A673 (cell line): ENCODE measurements at places on chromosomes 3 and 15. TPM values are rescaled to one million over a fixed set of nuclear protein-coding genes. Genes with fewer than 3 reads are reported as not detected.

Gene SCAP
- 43.4 and 48.2 TPM in 2 replicates for total RNA-seq

Gene PLA2G4F
- not detected in 2 replicates for total RNA-seq

Gene GABRG3
- total RNA-seq: not detected in 2 replicates

Gene UROC1
- not detected in 2 replicates for total RNA-seq

Gene IL16
- 1.4 and 1.8 TPM in 2 replicates for total RNA-seq

Gene TIMP4
- total RNA-seq: 10.2 and 13.3 TPM in 2 replicates

Gene LDHAL6B
- total RNA-seq: not detected in 2 replicates

Gene CDHR4
- total RNA-seq: 0.48 TPM in 1 of 2 replicates, not detected in the other

Gene CCDC54
- total RNA-seq: not detected in 2 replicates

Gene MNS1
- total RNA-seq: 28.7 and 29.9 TPM in 2 replicates

Gene FBXW12
- total RNA-seq: 0.55 and 0.60 TPM in 2 replicates

DNA sequence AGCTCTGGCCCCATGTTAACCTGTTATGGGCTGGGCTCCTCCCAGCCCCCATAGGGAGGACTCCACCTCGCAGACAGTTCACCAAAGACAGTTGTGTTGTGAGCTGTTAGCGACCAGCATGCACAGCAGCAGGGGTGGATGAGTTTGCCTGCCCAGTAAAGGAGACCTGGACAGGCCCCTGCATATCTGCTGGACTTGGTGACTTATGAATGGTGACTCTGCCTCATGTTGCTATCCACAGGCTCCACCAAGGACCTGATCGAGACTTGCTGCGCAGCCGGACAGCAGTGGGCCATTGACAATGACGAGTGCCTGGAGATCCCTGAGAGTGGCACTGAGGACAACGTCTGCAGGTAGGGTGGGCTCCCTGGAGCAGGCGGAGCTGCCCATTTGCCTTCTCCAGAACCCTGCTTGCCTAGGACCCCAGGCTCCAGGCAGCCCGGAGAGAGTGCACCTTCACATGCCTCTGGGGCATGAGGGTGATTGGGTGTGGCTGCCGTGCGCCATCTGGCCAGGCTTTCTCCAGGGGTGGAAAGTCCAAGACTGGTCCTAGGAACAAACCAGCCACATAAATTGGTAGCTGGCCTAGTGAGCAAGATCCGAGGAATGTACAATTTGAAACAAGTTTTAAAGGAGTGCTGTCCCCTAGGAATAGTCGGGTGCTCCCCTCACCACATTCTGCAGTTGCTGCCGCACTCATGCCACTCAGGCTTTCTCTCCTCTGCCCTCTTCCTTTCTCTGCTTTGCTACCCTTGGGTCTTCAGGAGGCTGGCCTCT, 59.1 kb downstream of the FBLN2 start:
- DNase-seq: no peak
- no peaks in the 10 kb centered on the region for H3K27me3 ChIP-seq
- no peaks in the 10 kb centered on the region for H3K4me1 ChIP-seq
- H3K4me3 ChIP-seq: no peak overlapping the region
- no peaks in the 10 kb centered on the region for H3K36me3 ChIP-seq

DNA sequence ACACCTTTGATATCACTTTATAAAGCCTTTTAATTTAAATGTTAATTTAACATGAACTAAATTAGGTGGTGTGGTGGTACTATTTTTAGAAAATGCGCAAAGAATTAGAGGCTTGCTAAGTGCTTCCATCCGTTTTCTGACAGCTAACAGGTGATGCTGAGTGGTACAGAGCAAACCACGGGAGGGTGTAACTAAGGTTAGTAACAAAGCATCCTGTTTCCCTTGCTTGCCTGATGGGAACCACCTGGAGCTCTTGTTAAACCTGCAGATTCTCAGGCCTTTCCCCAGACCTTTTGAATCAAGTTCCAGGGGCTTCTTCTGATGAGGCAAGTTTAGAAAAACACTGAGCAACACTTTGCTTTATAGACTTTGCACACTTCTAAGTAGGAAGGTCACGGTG, 101.0 kb downstream of the ATG7 start:
- DNase-seq: no peak
- H3K27ac ChIP-seq: no peak overlapping the region
- H3K27me3 ChIP-seq: no peaks in the 10 kb centered on the region
- H3K4me3 ChIP-seq: no peak overlapping the region
- peaks cover 6% of the 10 kb centered on the region for H3K4me1 ChIP-seq

- no peaks in the 10 kb centered on the region for H3K36me3 ChIP-seq
- no peaks in the 10 kb centered on the region for H3K27me3 ChIP-seq
- H3K4me1 ChIP-seq: no peaks in the 10 kb centered on the region
- H3K4me3 ChIP-seq: no peak overlapping the region
Observed at GRCh38 chr3:70740872-70741271, 428.4 kb upstream of the MDFIC2 start.

GRCh38 chr3:4139462-4140140, 163.6 kb upstream of the SETMAR start:
- no peaks in the 10 kb centered on the region for H3K36me3 ChIP-seq
- DNase-seq: no peak
- no peak overlapping the region for H3K4me3 ChIP-seq
- H3K4me1 ChIP-seq: no peaks in the 10 kb centered on the region

- H3K4me3 ChIP-seq: no peak overlapping the region
- no peaks in the 10 kb centered on the region for H3K36me3 ChIP-seq
- H3K4me1 ChIP-seq: no peaks in the 10 kb centered on the region
- DNase-seq: no peak
- H3K27me3 ChIP-seq: no peaks in the 10 kb centered on the region
Observed at GRCh38 chr3:187828579-187829452, 83.5 kb upstream of the BCL6 start.

GRCh38 chr15:48175126-48175525, 3.0 kb downstream of the MYEF2 start:
- H3K27ac ChIP-seq: no peak overlapping the region
- DNase-seq: no peak
- no peak overlapping the region for H3K4me3 ChIP-seq
- H3K36me3 ChIP-seq: no peaks in the 10 kb centered on the region

DNA sequence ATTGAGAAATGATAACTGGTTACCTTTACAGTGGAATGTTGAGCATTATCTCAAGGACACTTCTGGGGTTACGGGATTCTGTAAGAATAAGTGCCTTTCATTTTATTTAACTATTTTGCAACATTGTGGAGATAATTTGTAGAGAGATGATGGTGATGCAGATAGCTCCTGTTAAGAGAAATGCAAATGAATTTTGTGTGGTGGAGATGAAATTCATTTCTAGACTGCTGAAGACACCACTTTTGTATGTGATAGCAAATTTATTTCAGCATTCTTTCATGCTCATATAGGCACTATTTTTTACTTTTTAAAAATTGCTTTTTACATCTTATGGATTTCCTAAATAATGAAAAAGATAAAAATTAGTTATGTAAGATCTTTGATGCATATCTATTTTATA, 463.3 kb upstream of the CBLB start:
- peaks cover 4% of the 10 kb centered on the region for H3K4me1 ChIP-seq
- DNase-seq: no peak
- no peak overlapping the region for H3K27ac ChIP-seq
- no peak overlapping the region for H3K4me3 ChIP-seq
- H3K36me3 ChIP-seq: no peaks in the 10 kb centered on the region
- H3K27me3 ChIP-seq: no peaks in the 10 kb centered on the region

GRCh38 chr3:19060404-19060803, 87.9 kb upstream of the KCNH8 start:
- H3K4me1 ChIP-seq: no peaks in the 10 kb centered on the region
- H3K27ac ChIP-seq: no peak overlapping the region
- no peaks in the 10 kb centered on the region for H3K36me3 ChIP-seq
- no peak for DNase-seq

- H3K27ac ChIP-seq: no peak overlapping the region
- H3K4me1 ChIP-seq: peaks cover 70% of the 10 kb centered on the region
Observed at GRCh38 chr3:78871048-78871447, 896.8 kb downstream of the ROBO1 start.

- no peaks in the 10 kb centered on the region for H3K27me3 ChIP-seq
- no peaks in the 10 kb centered on the region for H3K36me3 ChIP-seq
- no peak for DNase-seq
Observed at GRCh38 chr3:193240436-193240849, 579 bp upstream of the PLAAT1 start.

DNA sequence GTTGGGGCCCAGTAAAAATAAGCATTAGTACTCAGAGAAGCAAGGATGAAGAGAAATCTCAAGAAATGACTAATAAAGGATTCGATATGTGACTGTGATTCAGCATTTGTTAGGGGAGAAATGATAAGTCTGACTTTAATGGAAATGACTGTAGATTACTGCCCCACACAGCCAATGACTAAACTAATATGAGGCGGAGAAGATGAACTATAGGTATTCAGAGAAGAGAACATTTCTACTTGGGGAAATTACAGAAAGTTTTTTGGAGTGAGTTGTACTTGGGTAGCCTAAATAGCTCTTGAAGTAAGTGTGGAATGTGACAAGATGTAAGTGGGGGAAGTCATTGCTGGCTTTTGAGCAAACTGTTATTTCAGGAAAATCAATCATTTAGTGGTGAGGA, 380.0 kb downstream of the PDCD6IP start:
- H3K4me3 ChIP-seq: no peak overlapping the region
- peaks cover 30% of the 10 kb centered on the region for H3K4me1 ChIP-seq
- no peaks in the 10 kb centered on the region for H3K27me3 ChIP-seq
- no peaks in the 10 kb centered on the region for H3K36me3 ChIP-seq

DNA sequence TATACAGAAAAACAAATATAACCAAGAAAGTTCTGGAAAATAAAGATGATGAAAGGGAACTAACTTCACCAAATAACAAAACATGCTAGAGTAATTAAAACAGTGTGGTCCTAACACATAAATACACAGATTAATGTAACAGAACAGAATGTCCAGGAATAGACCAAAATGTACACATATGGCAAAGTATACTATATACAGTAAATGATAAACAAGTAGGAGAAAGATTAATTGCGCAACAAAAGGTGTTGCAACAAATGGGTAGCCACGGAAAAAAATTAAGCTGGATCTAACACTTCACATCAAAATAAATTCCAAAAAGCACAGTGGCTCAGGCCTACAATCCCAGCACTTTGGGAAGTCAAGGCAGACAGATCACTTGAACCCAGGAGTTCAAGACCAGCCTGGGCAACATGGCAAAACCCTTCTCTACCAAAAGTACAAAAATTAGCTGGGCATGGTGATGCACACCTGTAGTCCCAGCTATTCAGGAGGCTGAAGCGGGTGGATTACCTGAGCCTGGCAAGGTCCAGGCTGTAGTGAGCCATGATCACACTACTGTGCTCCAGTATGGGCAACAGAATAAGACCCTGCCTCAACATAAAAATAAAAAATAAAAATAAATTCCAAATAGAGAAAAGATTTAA, 19.8 kb downstream of the SCAP start:
- DNase-seq: no peak
- no peaks in the 10 kb centered on the region for H3K27me3 ChIP-seq
- H3K36me3 ChIP-seq: no peaks in the 10 kb centered on the region
- no peak overlapping the region for H3K4me3 ChIP-seq
- no peaks in the 10 kb centered on the region for H3K4me1 ChIP-seq

DNA sequence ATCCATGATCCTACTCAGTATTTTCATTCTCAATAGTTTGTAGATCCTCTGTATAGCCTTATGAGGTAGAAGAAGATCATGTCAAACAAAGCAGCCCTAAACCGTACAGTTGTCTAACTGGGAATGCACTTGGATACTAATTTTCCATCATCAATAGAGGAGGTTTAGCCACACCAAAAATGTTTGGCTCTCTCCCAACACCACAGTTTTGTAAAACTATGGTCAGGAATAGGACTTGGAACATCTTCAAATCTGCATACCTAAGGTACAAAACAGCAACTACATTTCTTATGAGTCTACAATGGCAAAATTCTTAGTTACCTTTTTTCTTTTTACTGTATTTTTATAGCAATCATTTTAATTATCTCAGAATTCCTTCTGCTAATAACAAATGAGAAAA, 1001.6 kb downstream of the ROBO2 start:
- no peak overlapping the region for H3K4me3 ChIP-seq
- H3K27me3 ChIP-seq: no peaks in the 10 kb centered on the region
- no peak for DNase-seq
- H3K36me3 ChIP-seq: no peaks in the 10 kb centered on the region

DNA sequence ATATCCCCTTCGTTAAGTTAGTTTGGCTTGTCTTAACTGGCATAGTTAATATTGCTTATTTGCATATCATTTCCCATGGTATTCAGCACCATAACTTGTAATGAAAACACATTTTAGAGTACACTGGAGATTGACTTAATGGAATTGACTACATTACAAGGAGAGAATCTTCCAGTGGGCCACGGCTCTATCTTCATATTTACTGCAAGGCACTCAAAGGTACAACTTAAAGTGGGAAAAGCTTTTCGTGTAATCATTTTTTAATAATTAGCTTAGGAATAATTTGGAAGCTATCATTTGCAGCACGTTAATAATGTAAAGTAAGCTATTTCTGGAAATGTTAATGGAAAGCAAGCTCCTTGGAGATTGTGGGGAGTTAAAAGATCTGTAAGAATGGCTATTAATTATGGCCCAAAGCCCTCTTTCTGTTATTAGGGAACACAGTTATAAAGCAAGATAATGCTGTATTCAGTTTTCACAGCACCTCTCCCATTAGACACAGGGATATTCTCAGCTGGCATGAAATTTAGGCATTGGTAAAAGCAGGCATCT, 551.5 kb upstream of the RGMA start:
- no peaks in the 10 kb centered on the region for H3K4me1 ChIP-seq
- H3K36me3 ChIP-seq: no peaks in the 10 kb centered on the region
- no peaks in the 10 kb centered on the region for H3K27me3 ChIP-seq
- no peak overlapping the region for H3K27ac ChIP-seq
- DNase-seq: no peak

GRCh38 chr3:161070980-161071663, 34.0 kb downstream of the B3GALNT1 start:
- H3K4me3 ChIP-seq: no peak overlapping the region
- H3K27me3 ChIP-seq: no peaks in the 10 kb centered on the region
- no peaks in the 10 kb centered on the region for H3K36me3 ChIP-seq
- H3K27ac ChIP-seq: no peak overlapping the region
- DNase-seq: no peak
- H3K4me1 ChIP-seq: no peaks in the 10 kb centered on the region

DNA sequence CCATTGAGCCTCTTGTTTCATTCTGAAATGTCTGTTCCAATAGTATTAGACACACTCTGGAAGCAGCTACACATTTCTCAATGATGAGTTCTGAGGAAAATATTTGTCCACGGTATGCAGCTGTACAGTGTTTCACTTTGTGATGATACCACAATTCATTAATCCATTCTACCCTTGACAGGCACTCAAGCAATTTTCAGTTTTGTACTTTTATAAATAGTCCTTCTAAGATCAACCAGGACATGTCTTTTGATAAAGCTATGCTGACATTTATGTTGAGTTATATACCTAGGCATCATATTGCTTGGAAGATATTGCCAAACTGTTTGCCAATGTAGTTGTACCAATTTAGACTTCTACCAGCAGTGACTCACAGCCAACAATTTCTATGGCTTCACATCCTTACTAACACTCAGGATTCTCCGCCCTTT, 165.1 kb upstream of the COL8A1 start:
- no peak overlapping the region for H3K27ac ChIP-seq
- H3K36me3 ChIP-seq: no peaks in the 10 kb centered on the region
- H3K4me1 ChIP-seq: no peaks in the 10 kb centered on the region
- no peaks in the 10 kb centered on the region for H3K27me3 ChIP-seq
- no peak overlapping the region for H3K4me3 ChIP-seq
